Fibroblast of skin of abdomen (primary cell): ENCODE measurements at places on chromosomes 2 and 18.
A peak's percentile ranks its signal among the peaks of the same experiment; 100 is the strongest.

DNA sequence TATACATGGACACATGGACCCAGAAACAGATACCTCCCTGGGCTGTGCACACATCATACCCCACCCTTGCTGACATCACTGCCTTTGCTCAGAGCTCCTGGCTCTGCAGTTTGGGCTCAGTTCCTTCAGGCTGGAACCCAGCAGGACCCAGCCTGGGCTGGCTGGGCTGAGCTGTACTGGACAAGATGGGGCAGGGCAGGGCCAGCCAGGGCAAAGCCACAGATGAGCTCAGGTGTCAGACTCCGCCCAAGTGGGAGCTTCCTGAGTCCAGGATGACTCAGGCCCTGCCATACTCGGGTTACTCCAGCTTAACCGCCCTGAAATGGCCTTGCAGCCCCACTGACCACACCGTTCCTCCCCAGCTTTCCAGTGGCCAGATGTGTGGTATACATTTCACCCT is 284.9 kb downstream of the OSR1 start:
- peak; percentile 17 for DNase-seq

GRCh38 chr2:8567469-8568260 is 114.2 kb upstream of the ID2 start:
- DNase-seq: peak; percentile 69

DNA sequence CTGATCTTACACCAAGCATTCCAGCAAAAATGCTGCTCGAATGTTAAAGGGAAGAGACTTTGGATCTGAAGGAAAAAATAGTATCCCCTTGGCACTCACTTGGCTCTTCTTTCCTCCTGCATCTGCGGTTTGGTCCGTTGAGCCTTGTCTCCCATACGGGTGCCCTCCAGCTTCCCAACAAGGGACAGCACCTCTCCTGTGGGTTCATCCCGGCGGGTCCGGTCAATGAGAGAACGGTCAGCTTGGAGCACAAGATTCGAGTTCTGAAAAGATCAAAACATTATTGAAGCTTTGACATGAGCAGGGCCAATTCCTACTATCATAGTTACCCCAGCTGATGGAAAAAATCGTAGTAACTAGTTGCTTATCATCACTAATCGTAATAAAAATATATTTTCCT is 740 bp downstream of the SNRNP200 start:
- no peak for DNase-seq

- DNase-seq: no peak
Observed at GRCh38 chr18:32040936-32041335, 22.3 kb downstream of the RNF125 start.

GRCh38 chr2:154637456-154637855 is 61.0 kb upstream of the KCNJ3 start:
- peak; percentile 4 for DNase-seq

DNA sequence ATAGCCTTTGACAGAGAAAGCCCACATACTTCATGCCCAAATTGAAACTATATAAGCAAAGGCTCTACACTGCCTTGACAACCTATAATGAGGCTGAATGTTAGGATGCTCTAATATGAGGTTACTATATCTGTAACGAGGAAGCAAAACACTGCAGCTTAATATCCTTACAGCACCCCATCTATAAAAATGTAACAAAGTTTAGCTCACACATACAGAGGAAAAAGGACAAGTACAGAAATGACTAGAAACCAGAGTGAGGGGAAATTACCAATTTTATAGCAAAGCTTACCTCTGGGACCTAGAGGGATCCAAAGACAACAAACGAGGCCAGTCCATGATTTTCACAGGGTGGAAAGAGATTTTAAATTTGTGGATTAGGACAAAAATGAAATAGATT is 138.5 kb downstream of the COL4A4 start:
- DNase-seq: no peak

- DNase-seq: no peak
Observed at GRCh38 chr18:13141209-13141608, 77.4 kb upstream of the LDLRAD4 start.

- DNase-seq: no peak
Observed at GRCh38 chr2:121746071-121746578, 9.3 kb upstream of the TSN start.

DNA sequence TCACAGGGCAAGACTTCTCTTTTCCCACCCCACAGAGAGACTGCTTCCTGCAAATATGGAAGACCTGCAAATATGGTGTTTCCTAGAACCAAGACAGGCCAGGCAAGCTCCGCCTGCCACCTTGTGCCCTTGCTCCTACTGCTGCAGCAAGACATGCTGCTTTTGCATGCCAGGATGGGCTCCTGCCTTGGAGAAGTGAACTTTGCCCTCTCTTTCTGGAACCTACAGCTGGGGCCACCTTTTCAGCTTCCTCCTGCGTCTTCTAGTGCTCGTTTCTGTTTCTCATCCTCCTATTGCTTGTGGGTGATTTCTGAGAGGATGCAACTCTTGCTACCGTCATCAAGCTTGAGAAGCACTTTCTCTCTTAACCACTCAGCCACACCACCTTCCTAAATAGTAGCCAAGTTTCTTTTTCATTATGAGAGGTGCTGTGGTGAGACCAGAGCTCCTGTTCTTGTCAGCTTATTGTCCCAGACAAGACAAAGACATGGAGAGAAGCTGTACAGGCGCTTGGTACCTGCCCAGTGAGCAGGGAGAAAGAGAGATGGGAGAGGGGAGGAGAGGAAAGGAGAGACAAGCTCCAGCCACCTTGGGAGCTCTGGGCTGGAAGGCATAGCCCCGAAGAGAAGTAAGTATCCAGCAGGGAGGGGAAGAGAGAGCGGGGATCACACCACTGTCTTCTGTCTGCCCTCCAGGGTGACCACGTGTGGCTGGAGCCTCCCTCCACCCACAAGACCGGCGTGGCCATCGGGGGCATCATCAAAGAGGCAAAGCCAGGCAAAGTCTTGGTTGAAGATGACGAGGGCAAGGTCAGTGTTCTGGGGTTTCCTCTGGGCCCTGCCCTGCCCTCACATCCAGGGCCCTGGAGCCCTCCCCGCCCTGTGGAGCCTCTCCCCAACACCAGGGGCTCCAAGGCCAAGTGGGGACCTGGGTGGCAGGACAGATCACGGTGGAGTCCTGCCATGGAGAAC is 28.3 kb downstream of the MYO7B start:
- no peak for DNase-seq

DNA sequence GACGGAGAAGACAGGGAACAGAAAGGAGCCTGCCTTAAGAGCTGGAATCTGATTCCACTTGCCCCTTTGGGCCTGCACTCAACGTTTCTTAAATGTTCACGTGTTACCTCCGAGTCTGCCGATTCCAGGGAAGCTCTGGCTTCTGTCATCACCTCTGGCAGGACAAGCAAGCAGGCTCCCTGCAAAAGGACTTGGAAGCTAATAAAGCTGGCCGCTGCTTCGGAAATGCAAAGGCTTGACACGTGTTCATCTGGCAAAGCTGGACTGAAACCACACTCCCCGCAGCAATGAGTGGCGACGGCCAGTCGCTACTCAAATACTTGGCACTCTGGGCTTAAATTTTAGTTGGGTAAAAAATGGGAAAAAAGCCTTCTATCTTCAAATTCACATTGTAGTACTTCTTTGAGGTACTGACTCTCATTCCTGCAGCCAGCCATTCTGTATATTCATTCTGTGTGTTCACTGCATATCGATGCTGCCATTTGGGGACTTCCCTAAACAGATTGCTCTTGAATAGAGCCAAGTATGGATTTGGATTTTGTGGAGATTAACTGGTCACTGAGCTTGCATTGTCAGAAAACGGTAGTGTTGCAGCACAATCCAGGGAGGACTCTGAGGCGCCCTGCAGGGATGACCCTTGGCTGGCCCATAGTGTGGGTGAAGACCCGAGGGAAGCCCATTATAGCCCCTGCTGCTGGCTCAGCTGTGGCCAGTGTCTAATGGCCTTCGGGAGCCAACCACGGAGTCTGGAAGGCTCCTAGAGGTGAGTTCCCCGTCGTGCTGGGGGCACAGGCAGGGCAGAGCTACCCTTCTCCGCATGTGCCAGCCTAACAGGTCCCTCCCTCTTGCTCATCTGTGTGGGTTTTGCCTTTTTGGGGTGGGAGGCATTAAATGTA is 231.5 kb downstream of the PRKCE start:
- DNase-seq: peak; percentile 78

DNA sequence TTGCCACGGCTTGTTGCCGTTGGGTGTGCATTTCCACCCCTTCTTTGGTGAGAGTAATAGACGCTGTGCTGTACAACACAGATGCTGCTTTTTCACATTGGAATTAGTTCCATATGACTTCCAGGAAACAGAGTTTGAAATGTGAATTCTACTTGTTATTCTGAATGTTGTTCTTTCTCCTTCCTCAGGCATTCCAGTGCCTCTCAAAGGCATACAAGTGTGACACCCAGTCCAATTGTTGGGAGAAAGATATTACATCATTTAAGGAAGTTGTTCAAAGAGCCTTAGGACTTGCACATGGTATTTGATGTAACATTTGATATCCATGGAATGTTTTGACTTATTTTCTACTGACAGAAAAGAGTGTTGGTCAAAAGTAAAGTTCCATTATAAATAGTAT is 134.4 kb upstream of the LTBP1 start:
- DNase-seq: peak; percentile 69

GRCh38 chr2:30721668-30722647 is 85.3 kb downstream of the CAPN13 start:
- no peak for DNase-seq

- DNase-seq: peak; percentile 89
Observed at GRCh38 chr18:75276818-75277609, 66.4 kb downstream of the TSHZ1 start.

DNA sequence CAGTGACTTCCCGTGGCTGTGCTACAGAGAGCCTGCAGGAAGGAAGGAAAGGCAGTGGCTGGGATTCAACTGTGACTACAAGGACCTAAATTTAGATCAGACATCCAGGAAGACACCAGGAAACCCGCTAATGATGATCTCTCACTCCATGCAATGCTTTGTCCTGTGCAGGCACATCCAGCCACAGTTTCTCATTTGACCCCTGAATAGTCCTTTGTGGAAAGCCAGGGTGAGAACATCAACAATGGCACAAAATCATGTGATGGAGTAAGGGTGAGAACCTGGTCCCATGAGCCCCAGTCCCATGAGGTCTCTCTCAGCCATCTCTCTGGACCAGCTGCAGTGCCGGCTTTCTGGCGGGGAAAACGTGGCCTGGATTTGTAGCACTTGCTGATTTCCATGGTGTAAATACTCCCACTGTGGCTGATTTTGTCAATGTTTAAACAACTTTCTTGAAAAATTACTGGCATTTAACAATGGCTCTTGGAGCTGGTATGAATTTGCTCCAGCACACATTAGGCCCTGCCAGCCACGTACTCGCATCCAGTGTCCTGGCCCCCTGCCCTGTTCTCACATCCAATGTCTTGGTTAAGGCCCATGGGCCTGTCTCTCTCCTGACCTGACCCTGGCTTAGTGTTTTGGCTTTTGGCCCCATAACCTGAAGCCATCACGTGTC is 159.0 kb upstream of the HAAO start:
- DNase-seq: no peak

DNA sequence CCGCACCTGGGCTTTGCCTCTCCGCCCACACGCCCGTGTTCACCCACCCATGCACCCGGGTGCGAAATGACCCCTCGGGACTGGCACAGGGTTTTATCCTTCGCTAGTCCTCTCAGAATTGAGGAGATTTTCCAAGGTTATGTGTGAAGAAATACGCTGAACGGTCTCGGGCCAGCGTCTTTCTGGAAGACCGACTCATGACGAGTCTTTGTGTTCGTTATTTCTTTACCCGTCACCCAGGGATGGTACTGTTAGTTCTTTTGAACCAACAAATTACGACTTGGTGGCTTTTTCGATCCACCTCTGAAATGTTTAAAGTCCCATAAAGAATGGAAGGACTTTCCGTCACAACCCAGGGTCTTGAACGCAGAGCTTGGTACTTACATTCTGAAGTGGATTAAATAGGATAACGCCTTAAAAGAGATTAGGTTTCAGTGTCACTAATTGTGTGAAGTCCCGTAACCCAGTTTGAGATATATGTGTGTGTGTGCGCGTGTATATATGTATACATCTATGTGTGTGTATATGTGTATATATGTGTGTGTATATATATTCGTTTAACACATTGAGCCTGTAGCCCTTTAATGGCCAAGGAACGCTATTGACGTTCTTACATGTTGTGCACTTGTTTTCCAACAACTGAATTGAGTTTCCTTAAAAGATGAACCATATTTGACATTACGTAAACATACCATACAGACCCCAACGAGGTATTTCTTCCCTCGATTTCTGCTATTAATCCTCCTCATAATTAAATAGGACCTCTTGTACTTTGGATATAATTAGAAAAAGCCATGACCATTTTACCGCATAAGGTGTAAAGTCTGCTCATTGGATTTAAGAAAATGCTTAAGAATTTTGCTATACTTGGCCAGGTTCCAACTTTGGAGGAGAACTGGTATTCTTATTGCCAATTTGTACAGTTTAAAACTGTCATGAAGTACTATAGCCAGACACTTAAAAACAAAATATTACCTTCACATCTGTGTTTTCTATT is 889 bp downstream of the ZC3H15 start:
- peak; percentile 16 for DNase-seq

- DNase-seq: no peak
Observed at GRCh38 chr2:197145471-197146056, 165.0 kb downstream of the ANKRD44 start.

DNA sequence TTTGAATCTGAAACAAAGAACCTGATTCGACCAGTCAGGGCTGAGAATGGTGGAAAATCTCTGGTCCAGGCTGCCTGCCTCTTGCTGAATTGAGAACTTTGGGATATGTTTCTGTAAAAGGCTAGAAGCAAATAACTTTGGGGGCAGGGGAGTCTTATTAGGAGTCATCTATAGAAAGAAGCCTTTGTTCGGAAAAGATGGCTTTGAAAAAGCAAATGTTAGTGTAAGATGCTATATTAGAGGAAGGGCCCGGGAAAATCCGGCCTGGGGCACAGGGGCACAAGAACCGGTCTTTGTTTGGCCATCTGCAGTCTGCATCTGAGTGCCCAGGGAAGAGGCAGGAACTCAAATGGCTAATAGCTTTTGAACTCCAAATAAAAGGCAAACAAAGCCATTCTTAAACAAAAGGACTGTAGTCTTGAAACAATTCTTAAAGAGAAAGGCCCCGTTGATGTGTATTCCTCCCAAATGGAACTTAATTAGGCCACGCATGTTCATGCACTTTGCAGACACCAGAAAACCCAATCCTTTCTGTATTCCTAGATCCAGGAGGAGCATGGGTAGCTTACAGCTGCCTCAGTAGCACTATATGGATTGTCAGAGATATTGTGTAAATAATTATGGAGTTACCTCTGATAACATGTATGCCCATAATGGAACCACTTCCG is 180.0 kb upstream of the ARL4C start:
- DNase-seq: no peak

GRCh38 chr2:12504443-12504842 is 212.3 kb upstream of the TRIB2 start:
- DNase-seq: peak; percentile 53

GRCh38 chr2:26675651-26676255 is 16.8 kb upstream of the KCNK3 start:
- no peak for DNase-seq

GRCh38 chr2:181780657-181781056 is 100.3 kb upstream of the NEUROD1 start:
- DNase-seq: no peak

- DNase-seq: no peak
Observed at GRCh38 chr18:8601277-8602032, 7.8 kb upstream of the RAB12 start.
